ENCODE measurements at places on chromosomes 11 and 22. TPM values are rescaled to one million over a fixed set of nuclear protein-coding genes. Genes with fewer than 3 reads are reported as not detected.

OR2AT4 gene
- not detected for total RNA-seq

DNA sequence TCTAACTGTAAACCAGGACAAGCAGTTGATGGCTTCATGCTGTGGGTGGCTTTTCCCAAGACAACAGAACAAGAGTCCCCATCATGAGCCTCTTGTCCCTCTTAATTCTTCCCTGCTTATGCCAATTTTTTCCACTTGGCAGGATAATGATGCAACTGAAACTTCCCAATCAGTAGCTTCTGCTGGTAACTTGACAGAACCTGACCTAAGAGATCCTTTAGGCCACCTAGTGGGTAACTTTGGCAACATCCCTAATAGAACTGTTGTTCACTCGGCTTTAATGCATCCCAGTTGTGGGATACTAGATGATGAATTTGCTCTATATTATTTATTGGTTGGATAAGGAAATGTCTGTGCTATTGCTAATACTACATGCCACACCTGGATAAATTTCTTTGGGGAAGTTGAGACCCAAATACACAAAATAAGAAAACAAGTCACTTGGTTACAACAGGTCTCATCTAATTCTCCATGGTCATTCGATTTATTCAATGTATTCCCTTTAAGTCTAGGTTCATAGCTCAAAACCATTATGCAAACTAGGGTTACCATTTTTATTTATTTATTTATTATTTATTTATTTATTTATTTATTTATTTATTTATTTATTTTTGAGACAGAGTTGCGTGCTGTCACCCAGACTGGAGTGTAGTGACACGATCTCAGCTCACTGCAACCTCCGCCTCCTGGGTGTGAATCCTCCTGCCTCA lies 41.4 kb upstream of the NFAM1 start:
- no peak overlapping the region for H3K4me3 ChIP-seq
- no peak overlapping the region for H3K27ac ChIP-seq
- no peaks in the 10 kb centered on the region for H3K4me1 ChIP-seq
- no peak for DNase-seq
- no peaks in the 10 kb centered on the region for H3K27me3 ChIP-seq

SCN3B gene
- 2.7 TPM for total RNA-seq

ANKRD42 gene
- total RNA-seq: 11.9 TPM

GRCh38 chr11:124535552-124536232 lies 7.8 kb downstream of the OR8B12 start:
- no peaks in the 10 kb centered on the region for H3K27me3 ChIP-seq
- H3K4me3 ChIP-seq: no peak overlapping the region
- no peaks in the 10 kb centered on the region for H3K4me1 ChIP-seq
- H3K27ac ChIP-seq: no peak overlapping the region

DNA sequence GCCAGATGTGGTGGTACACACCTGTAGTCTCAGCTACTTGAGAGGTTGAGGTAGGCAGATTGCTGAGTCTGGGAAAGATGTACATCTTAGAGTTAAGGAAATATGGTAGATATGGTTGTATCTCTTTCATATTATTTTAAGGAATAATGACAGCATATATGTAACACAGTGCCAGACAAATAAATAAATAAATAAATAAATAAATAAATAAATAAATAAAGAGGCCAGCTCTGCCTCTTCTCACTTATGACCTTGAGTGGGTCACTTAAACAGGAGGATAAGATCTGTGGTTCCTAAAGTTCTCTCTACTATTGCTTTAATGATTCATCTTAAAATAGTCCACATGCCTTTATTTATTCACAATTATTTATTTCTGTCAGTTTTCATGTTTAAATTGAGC lies 890.9 kb upstream of the TENM4 start:
- no peaks in the 10 kb centered on the region for H3K27me3 ChIP-seq
- no peak for DNase-seq
- H3K36me3 ChIP-seq: no peaks in the 10 kb centered on the region
- no peak overlapping the region for H3K4me3 ChIP-seq
- H3K4me1 ChIP-seq: no peaks in the 10 kb centered on the region
- H3K27ac ChIP-seq: no peak overlapping the region

GRCh38 chr11:91608677-91609076 lies 615.9 kb upstream of the FAT3 start:
- H3K36me3 ChIP-seq: no peaks in the 10 kb centered on the region
- H3K27ac ChIP-seq: no peak overlapping the region
- H3K4me3 ChIP-seq: no peak overlapping the region
- no peak for DNase-seq

Measured in sigmoid colon (tissue), 7 donors.